ENCODE measurements at places on chromosomes 7 and 10. TPM values are rescaled to one million over a fixed set of nuclear protein-coding genes. Genes with fewer than 3 reads are reported as not detected.
A peak's percentile ranks its signal among the peaks of the same experiment; 100 is the strongest.

GRCh38 chr10:33010132-33011037, 52.4 kb upstream of the ITGB1 start:
- peak; percentile 51 for DNase-seq

DNA sequence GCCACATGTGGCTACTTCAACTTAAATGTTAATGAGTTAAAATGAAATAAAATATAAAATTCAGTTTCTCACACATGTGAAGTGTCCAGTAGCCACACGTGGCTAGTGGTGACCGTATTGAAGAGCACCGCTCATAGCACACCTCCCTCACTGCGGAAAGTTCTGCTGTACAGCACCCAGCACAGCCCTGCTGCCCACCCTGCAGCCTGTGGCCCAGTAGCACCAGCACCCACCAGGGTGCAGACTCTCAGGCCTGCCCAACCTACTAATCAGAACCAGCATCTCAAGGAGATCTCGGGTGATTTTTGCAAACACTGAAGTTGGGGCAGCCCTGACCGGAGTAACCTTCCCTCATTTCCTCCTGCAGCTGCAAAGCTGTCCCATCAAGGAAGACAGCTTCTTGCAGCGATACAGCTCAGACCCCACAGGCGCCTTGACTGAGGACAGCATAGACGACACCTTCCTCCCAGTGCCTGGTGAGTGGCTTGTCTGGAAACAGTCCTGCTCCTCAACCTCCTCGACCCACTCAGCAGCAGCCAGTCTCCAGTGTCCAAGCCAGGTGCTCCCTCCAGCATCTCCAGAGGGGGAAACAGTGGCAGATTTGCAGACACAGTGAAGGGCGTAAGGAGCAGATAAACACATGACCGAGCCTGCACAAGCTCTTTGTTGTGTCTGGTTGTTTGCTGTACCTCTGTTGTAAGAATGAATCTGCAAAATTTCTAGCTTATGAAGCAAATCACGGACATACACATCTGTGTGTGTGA, 162.8 kb upstream of the LANCL2 start:
- DNase-seq = no peak

DNA sequence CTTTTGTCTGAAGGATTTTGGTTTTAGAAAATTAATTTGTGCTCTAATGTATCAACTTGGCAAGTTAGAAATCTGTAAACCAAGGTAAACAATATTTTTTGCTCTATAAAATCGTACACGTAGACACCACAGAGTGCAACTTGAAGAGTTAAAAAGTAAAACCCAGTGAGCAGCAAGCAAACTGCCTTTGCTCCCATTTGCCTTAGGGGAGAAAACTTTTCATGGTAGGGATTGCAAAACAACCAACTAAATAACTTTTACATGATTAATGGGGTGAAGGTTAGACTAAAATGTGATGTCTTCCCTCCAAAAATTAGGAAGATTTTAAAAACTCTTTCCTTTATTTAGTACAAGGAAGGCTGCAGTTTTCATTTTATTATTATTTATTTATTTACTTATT, 224.2 kb upstream of the LYZL1 start:
- no peak for DNase-seq

DNA sequence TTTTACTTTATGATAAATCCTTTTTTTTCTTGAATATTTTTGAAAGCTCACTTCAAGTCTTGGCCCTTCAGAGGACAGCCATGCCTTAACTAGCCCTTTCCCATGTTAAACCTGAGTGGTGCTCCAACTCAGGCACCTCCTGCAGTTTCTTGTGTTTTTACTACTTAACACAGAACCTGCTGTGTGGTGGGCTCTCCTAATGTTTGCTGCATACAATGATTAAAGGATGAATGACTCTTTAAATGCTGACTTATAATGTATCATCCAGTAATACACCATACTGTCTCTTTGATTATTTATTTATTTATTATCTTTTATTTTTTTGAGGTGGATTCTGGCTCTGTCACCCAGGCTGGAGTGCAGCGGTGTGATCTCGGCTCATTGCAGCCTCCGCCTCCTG, 179.4 kb downstream of the SEMA3E start:
- DNase-seq = no peak

DNA sequence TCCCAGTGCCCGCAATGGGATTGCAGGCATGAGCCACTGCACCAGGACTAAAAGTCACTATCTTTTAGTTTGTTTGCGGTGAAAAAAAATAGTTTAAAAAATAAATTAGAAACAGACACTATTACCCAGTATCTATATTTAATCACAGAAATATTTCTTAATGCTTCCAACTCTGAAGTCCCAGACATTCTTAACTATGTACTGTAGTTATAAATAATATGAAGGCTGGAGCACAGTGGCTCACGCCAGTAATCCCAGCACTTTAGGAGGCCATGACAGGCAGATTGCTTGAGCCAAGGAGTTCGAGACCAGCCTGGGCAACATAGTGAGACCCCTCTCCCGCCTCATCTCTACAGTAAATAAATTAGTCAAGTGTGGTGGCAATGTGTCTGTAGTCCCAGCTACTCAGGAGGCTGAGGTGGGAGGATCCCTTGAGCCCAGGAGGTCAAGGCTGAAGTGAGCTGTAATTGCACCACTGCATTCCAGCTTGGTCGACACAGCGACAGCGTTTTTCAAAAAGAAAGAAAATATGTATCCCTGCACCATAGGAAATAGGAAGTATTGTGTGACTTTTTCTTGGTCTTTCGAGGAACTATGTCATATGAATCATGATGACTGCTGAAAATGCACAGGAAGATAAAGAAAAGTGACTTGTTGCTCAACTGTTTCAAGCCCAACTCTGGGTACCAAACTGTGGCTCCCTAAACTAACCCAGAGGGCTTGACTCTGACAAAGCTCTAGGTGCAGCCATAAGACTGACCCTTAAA, 74.9 kb upstream of the STEAP1B start:
- no peak for DNase-seq

- no peak for DNase-seq
These were observed 41.1 kb downstream of the PLEKHA8 start for GRCh38 chr7:30069096-30069867.

DNA sequence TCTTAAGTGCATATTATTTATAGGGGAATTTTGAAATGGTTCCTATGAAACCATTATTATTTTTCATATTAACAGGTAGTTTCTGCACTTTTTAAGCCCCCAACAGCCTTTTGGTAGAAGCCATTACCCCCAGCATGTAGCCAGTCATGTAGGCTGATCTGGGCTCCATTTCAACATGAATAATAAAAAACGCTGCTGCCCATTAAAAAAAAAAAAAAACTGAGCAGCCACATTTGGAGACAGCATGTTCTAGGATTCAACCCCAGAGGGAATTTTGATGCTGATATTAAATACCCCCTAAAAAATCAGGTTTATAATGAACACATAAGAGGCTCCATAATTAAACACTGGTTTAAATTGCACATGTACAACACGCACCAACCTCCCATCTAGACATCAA, 181.3 kb downstream of the RTKN2 start:
- no peak for DNase-seq

DNA sequence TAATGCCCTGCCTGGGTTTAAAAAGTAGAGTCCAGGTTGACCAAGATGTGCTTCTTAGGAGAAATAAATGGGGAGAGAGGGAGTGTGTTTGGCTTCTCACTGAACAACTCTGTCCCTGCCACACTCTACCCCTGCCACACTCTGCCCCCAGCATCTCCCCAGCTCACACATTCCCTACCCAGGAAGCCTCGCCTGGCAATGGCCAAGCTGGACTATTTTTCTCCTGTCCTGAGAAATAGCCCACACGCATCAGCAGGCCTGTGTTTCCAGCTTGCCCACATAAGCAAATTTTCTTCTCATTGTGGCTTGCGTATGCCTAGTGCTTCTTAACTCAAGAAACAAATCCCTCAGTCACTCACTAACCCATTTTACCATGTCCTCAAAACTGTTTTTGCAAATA, 1.8 kb downstream of the LRRC18 start:
- no peak for DNase-seq

- DNase-seq = no peak
These were observed 26.4 kb downstream of the CBX3 start for GRCh38 chr7:26227987-26228386.

GRCh38 chr10:110442746-110443145, 55.0 kb upstream of the DUSP5 start:
- no peak for DNase-seq

SLC16A9 gene
- polyA plus RNA-seq = 3.5 TPM

- no peak for DNase-seq
These were observed 470.8 kb downstream of the INHBA start for GRCh38 chr7:41232086-41232485.

DNA sequence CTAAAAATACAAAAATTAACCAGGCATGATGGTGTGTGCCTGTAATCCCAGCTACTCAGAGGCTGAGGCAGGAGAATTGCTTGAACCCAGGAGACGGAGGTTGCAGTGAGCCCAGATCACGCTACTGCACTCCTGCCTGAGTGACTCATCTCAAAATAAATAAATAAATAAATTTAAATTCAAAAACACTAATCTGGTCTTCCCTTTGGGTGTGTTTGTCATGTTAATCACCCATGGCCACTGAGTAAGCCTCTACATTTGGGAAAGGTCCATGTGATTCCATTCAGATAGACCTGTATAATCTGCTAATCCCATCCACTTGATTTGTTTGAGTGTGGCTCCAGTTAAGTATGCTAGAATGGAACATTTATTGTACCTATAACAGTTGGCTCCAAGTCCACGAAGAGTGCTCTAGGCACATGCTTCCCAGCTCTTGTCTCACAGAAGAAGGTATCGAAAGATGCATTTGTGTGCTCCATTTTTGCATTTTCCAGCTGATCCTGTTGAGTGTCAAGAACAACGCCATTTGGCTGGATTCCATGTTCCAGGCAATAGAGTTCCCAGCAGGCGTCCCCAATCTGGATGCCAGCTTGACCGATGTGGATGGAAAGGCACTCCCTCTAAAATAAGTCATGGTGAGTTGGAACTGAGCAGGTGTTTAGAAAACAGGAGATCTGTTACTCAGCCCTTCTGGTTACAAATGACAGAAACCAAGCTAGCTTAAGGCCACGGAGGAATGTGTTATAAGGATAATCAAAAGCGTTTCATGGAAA, 4.0 kb downstream of the TUBAL3 start:
- DNase-seq = no peak

COL13A1 gene
- polyA plus RNA-seq = 5.0 TPM

GRCh38 chr7:3942816-3943745, 642.0 kb downstream of the SDK1 start:
- no peak for DNase-seq

DNA sequence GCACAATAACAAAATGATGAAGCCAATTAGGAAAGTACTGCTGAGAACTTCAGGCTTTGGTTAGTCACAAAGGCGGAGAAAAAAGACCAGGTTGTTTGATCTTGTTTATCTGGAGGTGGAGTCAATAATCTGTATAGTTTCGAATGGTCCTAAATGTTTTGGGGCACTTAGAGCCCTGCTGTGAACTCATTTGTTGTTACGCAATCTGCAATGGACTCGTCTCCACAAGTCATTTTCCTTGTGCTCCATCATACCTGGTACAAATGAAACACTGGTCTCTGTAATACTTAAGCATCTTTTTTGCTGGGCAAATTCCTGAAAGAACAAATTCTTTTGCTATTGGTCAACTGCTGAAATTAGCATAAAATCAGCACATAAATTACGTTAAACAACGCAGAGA, 430.5 kb downstream of the GATA3 start:
- no peak for DNase-seq

DNA sequence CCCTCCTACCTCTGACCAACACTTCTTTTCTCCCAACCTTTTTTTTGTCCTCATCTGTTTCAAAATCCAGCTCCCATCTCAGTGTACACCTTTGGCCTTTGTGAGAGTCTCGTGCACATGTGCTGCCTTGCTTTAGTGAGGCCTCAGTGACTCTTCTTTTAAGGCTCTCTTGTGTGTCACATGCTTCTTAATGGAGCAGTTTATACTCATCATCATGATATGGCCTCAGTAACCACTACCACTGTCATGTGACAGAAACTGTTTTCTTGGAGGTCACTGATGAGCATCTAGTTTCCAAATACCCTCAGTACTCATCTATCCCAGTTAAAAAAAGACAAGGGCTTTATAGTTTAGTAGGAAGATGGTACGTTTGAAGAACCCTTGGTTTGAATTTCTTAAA, 8.1 kb upstream of the ARHGAP22 start:
- no peak for DNase-seq

DNA sequence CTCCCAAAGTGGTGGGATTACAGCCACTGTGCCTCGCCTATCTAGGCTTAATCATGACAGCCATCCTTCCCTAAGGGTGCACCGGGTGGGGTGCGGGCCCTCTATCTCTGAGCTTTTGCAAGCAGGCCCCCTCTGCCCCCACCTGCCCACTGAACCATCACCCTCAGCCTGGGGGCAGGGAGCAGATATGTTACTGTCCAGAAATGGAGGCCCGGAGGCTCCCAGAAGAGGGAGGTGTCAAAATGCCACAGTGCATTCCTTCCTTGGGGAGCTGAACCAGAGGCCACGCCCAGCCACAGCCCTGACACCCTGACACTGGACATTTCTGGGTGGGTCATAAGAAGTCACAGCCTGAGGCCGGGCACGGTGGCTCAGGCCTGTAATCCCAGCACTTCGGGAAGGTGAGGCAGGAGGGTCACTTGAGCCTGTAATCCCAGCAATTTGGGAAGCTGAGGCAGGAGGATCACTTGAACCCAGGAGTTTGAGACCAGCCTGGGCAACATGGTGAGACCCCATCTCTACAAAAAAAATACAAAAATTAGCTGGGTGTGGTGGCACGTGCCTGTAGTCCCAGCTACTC, 129.8 kb upstream of the TNRC18 start:
- DNase-seq = no peak

RSPH10B gene
- polyA plus RNA-seq = not detected

DNA sequence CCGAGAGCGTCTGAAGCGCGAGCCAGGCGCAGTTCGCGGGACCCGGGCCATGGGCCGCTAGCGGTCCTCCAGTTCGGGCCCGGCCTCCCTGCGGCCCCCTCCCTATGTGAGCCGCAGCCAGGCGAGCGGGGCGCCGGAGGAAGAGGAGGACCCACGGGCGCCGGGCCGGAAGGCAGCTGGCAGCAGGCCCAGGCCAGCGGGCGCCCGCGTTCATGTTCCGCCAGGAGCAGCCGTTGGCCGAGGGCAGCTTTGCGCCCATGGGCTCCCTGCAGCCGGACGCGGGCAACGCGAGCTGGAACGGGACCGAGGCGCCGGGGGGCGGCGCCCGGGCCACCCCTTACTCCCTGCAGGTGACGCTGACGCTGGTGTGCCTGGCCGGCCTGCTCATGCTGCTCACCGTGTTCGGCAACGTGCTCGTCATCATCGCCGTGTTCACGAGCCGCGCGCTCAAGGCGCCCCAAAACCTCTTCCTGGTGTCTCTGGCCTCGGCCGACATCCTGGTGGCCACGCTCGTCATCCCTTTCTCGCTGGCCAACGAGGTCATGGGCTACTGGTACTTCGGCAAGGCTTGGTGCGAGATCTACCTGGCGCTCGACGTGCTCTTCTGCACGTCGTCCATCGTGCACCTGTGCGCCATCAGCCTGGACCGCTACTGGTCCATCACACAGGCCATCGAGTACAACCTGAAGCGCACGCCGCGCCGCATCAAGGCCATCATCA, 1.1 kb downstream of the ADRA2A start:
- no peak for DNase-seq

GHRHR gene
- polyA plus RNA-seq = 0.48 TPM

HOXA11 gene
- polyA plus RNA-seq = not detected

GRCh38 chr7:158569858-158570323, 17.7 kb downstream of the PTPRN2 start:
- no peak for DNase-seq

MALSU1 gene
- 84.2 TPM for polyA plus RNA-seq

- DNase-seq = no peak
These were observed 1066.2 kb downstream of the LRMDA start for GRCh38 chr10:76497666-76498065.

SYCE1 gene
- polyA plus RNA-seq = 0.63 TPM
